ENCODE measurements at places on chromosomes 2 and 18.
A peak's percentile ranks its signal among the peaks of the same experiment; 100 is the strongest.

- no peak for DNase-seq
Observed at GRCh38 chr18:11902522-11903292, 5.4 kb downstream of the MPPE1 start.

GRCh38 chr2:62199392-62200125 lies 3.6 kb downstream of the B3GNT2 start:
- DNase-seq: no peak

- DNase-seq: no peak
Observed at GRCh38 chr18:25771796-25772195, 318.6 kb downstream of the SS18 start.

- no peak for DNase-seq
Observed at GRCh38 chr2:146037334-146037870, 1517.5 kb upstream of the ZEB2 start.

- no peak for DNase-seq
Observed at GRCh38 chr2:58649756-58650155, 408.6 kb upstream of the FANCL start.

DNA sequence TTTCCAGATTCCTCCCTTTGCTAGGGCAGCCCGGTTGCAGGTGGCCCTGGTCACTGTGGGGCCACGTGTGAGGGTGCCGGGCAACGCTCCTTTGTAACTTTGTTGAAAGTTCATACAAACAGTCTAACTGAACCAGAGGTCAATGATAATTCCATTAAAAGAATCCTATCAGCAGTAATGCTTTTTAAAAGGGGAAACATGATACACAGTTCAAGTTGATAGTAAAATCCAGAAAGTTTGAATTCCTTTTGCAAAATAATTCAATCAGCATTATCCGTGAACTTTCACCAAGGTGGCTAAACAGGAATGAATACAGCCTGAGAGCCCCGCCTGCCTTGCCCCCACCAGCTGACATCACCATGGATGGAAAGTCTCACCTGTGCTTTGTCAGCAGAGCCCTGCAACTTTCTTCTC lies 166.2 kb downstream of the ACKR3 start:
- no peak for DNase-seq

DNA sequence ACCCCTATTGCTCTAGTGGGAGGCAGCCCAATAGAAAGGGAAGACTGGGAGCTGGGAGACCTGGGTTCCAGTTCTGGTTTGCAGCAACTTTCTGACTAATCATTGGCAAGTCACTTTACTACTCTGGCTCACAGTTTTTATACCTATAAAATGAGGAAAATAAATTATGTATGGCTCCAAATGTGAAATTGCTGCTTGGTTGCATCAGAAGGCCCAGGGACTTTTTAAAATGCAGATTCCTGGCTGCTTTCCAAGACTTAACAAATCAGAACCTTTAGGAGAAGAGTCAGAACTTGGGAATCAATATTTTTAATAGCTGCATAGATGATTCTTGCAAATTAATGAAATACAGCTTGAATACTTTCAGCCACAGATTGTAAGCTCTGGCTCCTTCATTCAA lies 943.9 kb downstream of the EPHA4 start:
- DNase-seq: no peak

DNA sequence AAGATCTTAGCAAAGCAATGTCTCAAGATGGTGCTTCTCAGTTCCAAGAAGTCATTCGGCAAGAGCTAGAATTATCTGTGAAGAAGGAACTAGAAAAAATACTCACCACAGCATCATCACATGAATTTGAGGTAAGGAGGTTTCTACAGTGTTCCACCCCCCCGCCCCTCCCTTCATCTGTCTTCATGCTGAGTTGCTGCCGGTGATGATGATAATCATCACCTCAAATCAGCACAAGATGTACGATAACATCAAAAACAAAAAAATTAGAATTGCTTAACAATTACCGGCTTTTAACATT lies 14.6 kb downstream of the UGP2 start:
- no peak for DNase-seq

DNA sequence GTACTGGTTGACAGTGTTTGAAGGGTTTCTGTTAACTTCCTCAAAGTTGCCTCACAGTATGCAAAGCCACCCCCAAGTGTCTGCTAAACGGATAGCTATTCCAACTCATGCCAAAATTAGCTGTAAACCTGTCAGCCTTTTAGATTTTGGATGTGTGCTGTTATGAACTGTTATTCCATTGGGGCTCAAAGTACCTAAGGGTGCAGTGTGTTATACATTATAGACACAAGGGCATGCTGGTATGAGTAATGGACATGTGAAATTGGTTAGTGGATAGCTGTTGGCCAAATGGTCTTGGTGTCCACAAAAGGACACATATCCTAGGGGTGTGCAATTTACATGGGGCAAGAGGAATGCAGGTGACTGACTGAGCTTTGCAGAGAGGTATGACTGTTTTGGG lies 33.7 kb upstream of the CCBE1 start:
- no peak for DNase-seq

DNA sequence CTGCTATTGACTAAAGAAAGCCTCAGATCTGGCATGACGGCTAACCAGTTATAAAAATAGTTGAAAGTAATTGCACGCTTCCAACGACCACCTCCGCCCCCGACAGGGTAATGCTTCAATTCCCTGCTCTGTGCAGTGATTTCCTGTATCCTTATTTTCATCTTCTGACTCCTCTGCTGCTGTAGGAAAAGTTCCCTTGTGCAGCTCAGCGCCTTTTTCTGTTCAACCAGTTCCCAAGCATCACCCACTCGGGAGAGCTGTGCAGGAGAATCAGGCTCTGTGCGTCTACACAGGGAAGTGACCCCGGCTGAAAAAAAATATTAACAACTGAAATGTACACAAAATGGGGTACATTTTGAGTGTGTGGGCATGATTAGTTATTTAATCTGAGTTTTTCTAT lies 91.3 kb upstream of the COPS8 start:
- no peak for DNase-seq

- DNase-seq: no peak
Observed at GRCh38 chr2:52314231-52314630, 1282.3 kb upstream of the NRXN1 start.

GRCh38 chr18:48317781-48318381 lies 91.3 kb downstream of the ZBTB7C start:
- no peak for DNase-seq

GRCh38 chr2:198371921-198372543 lies 567.6 kb downstream of the PLCL1 start:
- DNase-seq: no peak

DNA sequence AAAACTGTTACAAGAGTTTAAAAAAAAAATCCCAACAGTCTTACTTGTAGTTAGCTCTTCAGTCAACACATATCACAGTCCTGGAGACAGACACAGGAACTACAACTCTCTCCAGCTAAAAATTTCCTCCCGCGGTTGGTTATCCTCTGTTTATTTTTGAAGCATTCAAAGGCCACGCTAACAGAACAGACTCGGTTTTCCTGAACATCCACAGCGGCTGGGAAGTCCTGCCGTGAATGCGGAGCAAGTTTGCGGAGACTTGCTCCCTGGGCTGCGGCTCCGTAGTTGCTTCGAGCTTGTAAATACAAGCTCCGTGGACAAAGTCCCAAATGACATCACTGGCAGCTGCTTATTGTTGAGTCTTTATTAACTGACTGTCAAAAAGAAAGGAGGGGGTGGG lies at the start of gene NCKAP5:
NCKAP5 (minus strand) TSS at position 292 of the 400 bp plus-strand sequence. CDS start 50,937 bp downstream, outside the sequence.
- peak; percentile 92 for DNase-seq

DNA sequence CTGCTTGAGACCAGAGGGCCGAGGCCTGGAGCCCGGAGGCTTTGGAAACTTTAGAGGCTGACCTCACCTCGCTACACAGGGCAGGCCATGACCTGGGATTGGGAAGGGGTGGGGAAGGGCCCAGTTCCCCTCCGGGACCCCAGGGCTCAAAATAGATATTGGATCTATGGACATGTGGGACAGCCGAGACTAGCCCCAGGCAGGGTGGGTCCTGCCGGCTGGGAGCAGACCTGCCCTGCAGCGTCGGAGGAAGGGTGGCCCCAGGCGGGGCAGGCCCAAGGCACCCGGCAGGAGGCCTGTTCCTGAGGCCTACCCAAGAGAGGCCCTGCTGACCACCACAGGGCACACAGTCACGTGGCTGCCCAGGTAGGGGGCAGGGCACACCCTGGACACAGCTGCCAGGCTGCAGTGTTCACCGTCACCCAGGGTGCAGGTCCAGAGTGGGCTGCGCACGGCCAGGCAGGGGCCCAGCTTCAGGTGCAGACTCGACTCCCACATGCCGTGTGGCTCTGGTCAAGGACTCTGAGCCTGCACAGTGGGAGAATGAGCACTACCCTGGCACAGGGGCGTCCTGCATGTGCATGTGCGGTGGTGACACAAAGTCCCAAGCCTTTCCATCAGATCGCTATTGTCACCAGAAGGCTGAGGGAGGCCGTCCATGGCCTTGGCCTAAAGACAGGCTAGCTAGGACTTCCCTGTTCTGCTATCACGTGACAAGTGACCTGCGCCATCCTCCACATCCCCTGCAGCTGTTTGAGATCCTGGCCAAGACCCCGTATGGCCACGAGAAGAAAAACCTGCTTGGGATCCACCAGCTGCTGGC lies 13.2 kb downstream of the ANO7 start:
- DNase-seq: no peak

DNA sequence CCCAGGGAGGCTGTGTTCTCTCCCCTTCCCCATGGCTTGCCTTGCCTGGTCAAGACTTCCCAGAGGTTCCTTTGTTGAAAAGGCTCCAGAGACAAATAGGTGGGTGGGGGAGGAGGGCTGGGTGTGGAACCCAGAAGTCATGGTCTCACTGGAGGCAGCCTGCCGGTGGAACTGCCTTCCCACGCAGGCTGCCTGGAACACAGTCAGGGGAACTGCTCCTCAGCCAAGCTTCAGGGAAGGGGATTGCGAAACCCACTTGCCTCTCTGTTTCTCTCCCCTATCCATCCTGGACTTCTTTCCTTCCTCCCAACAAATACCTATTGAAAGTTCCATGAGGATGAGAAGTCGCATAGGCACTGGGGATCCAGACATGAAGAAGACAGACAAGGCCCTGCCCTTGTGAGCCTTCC lies 31.6 kb downstream of the MARCO start:
- no peak for DNase-seq

DNA sequence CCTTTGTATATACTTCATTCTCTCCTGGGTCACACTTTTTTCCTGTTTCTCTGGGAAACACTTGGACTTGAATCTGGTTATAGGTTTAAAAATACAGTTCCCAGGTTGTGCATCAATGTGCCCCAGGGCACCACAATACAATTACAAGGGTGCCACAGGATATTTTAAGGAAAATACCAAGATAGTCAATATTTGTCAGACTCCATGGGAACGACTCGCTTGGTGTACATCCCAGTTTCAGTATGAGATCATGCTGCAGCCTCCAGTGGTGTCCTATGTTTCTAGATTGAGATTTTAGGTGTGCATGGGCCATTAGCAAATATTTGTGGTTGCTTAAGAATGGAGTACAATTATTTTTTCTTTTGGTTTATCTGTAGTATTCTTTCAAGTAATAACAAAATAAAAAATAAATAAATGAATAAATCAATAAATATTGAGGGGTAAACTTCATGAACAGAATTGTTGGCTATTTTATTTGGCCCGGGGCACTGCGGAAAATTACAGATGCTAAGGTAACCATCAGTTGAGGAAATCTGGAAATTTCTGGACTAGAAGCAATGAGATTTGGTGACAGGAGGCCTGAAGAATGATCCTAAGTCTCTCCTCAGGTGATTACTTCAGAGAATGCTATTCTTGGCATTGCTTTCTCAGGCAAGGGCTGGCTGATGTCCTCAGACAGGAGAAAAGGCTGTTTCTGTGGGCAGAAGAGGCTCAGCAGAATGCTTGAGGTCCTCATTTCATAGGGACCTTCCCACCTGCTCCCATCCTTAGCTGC lies 649.3 kb upstream of the SOX11 start:
- DNase-seq: no peak

DNA sequence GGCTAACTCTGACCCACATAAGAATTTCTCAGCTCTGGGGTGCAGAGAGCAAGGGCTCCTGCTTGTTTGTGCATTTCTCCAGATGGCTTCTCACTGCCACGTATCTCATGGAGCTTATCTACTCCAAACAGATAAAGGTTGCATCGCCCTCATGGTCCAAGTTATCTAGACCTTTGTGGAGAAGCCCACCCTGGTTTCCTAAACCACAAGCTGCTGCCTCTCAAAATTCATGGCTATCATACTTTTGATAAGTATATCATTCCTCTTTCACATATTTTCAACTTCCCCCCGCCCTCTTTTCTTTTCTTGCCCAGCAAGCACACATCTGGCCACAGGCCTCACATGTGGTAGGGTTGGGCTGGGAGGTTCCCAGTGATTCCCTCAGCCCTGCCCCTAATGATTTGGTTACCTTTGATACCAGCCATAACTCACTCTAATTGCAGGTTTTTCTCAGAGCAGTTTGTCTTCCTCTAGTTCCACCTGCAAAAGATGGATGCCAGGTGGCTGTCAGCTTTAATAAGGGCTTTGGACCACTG lies 146.0 kb downstream of the RHBDD1 start:
- no peak for DNase-seq

DNA sequence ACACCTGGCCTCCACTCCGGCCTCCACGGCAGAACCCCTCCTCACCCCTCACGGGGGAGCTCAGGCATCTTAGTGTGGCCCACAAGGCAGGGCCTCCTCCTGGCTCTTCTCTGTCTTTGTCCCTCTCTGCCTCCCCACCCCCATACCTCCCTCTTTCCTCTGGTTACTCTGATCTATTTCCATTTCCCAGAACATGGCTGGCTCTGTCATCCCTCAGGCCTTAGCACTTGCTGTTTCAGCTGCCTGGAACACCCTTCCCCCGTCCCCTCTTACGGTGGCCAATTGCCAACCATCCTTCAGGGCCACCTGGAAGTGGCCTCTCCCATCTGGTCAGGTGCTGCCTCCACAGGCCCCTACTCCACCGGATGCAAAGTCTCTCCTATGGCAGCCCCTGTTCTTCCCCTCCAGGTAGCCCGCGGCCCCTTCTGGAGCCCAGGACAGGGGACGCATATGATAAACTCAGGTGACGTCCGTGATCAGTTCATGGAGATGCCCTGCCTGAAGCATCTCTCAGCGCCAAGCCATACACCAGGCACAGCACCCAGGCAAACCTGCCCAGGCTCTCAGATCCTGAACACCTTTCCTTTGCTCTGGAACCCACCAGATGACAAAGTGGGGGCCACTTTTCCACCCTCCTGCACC lies 3.6 kb upstream of the ECEL1 start:
- peak; percentile 10 for DNase-seq

GRCh38 chr2:204434660-204435462 lies 110.4 kb upstream of the PARD3B start:
- DNase-seq: no peak

DNA sequence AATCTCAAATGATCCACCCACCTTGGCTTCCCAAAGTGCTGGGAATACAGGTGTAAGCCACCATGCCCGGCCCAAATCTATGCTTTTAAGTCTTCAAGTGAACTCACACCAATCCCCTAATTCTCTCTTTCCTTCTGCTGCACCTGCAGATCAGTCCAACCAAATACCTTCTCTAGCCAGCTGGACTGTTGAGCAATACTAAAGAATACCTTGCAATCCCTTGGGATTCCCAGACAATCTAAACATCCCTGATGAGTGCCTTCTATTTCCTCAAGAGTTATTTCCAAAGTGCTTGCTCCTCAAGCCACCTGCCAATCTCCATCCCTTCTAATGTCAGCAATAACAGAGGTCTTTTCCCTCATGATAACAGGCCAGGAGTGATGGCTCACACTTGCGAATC lies 48.6 kb downstream of the SF3B1 start:
- DNase-seq: no peak

GRCh38 chr2:235398321-235398720 lies 95.5 kb upstream of the AGAP1 start:
- DNase-seq: no peak

Measured in lung (tissue), 17 donors.